Lung (tissue), 17 donors: ENCODE measurements at places on chromosomes 3 and 15. TPM values are rescaled to one million over a fixed set of nuclear protein-coding genes. Genes with fewer than 3 reads are reported as not detected.

Gene SNX4
- total RNA-seq, result 32.6 TPM

- DNase-seq, result peak; percentile 80
- H3K4me3 ChIP-seq, result no peak overlapping the region
- no peaks in the 10 kb centered on the region for H3K27me3 ChIP-seq
- no peaks in the 10 kb centered on the region for H3K36me3 ChIP-seq
- H3K27ac ChIP-seq, result peak overlapping the region; percentile 85
Measured at GRCh38 chr15:69760258-69760845, 307.7 kb downstream of the RPLP1 start.

DNA sequence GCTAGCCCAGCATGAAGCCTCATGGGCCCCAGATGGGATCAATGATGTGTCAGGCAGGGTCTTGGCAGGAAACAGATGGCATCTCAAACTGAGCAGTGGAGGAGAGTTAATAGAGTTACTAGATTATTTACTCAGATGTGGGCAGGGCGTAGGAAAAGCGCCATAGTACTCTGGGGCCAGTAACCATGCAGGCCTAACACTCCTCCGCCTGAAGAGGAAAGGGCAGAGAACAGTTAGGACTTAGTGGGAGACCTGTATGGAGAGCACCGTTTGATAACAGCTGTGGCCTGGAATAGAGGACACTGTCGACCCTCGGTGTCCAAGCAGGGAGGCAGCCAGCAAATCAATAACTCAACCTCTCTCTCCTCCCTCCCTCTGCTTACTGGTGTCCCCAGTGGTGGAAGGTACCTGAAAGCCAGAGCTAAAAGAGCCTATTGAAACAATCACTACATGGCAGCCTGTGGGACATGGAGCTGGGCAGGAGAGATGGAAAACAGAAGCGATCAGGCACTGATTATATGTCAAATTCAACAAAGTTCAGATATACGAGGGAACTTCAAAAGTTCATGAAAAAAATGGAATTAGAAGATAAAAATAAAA lies 111.4 kb upstream of the CCNL1 start:
- no peak for DNase-seq
- no peaks in the 10 kb centered on the region for H3K4me1 ChIP-seq
- no peak overlapping the region for H3K4me3 ChIP-seq
- H3K27me3 ChIP-seq, result no peaks in the 10 kb centered on the region
- H3K36me3 ChIP-seq, result no peaks in the 10 kb centered on the region
- no peak overlapping the region for H3K27ac ChIP-seq

DNA sequence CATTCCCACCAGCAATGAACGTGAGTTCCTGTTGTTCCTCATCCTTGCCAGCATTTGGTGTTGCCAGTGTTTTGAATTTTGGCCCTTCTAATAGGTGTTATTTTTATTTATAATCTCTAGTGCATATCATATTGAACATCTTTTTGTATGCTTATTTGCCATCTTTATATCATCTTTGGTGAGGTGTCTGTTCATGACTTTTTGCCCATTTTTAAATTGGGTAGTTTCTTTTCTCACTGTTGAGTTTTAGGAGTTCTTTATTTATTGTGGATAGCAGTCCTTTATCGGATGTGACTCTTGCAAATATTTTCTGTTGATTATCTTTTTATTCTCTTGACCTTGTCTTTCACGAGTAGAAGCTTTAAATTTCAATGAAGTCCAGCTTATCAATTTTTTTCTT lies 60.2 kb upstream of the ATP13A3 start:
- H3K4me3 ChIP-seq, result no peak overlapping the region
- H3K27ac ChIP-seq, result no peak overlapping the region
- H3K27me3 ChIP-seq, result no peaks in the 10 kb centered on the region
- H3K4me1 ChIP-seq, result no peaks in the 10 kb centered on the region
- DNase-seq, result no peak

Gene C2CD4B
- 7.2 TPM for total RNA-seq

- DNase-seq, result peak; percentile 56
- H3K4me1 ChIP-seq, result no peaks in the 10 kb centered on the region
- H3K4me3 ChIP-seq, result no peak overlapping the region
- H3K27me3 ChIP-seq, result no peaks in the 10 kb centered on the region
- H3K27ac ChIP-seq, result no peak overlapping the region
Measured at GRCh38 chr3:3170998-3171397, 8.5 kb downstream of the CRBN start.

Gene ISLR
- 14.6 TPM for total RNA-seq

- H3K36me3 ChIP-seq, result no peaks in the 10 kb centered on the region
- peak; percentile 95 for DNase-seq
- H3K27me3 ChIP-seq, result no peaks in the 10 kb centered on the region
Measured at GRCh38 chr3:144989807-144990206, 1018.2 kb downstream of the DIPK2A start.

Gene FES
- 48.1 TPM for total RNA-seq

GRCh38 chr3:62028236-62028635 lies 345.1 kb downstream of the FEZF2 start:
- DNase-seq, result no peak
- H3K4me3 ChIP-seq, result no peak overlapping the region
- H3K27me3 ChIP-seq, result no peaks in the 10 kb centered on the region
- H3K4me1 ChIP-seq, result no peaks in the 10 kb centered on the region
- H3K36me3 ChIP-seq, result no peaks in the 10 kb centered on the region
- no peak overlapping the region for H3K27ac ChIP-seq

Gene PLA2G4E
- 1.7 TPM for total RNA-seq

- no peak for DNase-seq
- H3K4me1 ChIP-seq, result no peaks in the 10 kb centered on the region
- H3K27ac ChIP-seq, result no peak overlapping the region
- H3K36me3 ChIP-seq, result peaks cover 13% of the 10 kb centered on the region
Measured at GRCh38 chr15:82159922-82160321, 102.6 kb downstream of the EFL1 start.
